ENCODE measurements at places on chromosomes 7 and 10.

- no peak for DNase-seq
Measured at GRCh38 chr7:45897042-45897690, 8.9 kb downstream of the IGFBP1 start.

DNA sequence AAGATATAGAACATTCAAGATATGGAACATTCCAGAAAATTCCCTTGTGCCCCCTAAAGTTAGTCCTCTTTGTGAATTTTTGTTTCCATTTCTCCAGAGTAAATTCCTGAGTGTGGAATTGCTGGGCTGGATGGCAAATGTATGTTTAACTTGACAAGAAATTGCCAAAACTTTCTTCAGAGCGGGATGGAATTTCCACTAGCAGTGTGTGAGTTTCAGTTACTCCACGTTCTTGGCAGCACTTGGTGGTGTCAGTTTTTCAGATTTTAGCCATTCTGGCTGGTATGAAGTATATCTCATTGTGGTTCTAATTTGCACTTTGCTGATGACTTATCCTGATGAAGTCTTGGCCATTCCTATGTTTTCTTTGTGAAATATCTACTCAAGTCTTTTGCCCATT is 71.2 kb downstream of the MGMT start:
- no peak for DNase-seq

DNA sequence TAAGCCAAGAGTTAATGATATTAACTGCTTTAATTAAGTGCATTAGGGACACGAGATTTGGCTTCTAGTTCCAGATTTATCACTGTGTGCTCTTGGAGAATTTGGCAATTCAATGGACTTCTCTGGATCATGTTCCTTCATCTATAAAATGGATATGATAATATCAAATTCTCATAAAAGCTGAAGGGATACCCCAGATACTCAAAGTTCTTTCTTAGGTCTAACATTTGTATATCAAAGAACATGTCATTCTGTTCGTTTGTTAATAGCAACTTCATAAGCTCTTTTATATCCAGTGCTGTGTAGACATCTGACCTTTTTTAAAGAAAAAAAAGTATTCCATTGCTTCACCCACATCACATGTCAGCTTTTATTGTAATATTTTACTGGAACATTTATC is 54.6 kb upstream of the HDAC9 start:
- DNase-seq = no peak

DNA sequence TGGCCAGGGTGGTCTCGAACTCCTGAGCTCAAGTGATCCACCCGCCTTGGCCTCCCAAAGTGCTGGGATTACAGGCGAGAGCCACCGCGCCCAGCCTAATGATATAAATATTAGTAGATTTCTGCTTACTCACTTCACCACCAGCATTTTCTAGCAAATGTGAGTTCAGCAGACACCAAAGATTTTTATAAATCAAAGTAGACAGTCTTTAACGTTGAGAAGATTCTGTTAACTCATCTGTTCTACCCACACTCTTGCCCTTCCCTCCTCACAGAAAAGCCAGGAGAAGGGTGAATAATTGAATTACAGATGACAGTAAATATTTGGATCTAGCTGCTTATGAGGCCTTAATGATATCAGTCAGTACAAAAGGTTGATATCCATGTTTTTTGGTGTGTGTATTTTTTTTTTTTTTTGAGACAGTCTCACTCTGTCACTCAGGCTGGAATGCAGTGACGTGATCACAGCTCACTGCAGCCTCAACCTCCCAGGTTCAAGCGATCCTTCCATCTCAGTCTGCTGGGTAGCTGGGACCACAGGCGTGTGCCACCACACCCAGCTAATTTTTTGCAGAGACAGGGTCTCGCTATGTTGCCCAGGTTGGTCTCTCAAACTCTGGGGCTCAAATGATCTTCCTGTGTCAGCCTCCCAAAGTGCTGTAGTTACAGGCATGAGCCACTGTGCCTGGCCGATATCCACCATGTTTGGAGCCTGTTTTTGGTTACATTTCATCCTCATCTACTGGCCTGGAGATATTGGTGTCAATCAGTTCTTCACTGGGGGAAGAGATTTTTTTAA is 120.5 kb downstream of the CUX1 start:
- DNase-seq = no peak

- DNase-seq = no peak
Measured at GRCh38 chr10:18233775-18234174, 93.6 kb downstream of the CACNB2 start.

All from tibial artery (tissue), 4 donors.